GM18507 (cell line): ENCODE measurements at places on chromosomes 12 and 14.
A peak's percentile ranks its signal among the peaks of the same experiment; 100 is the strongest.

GRCh38 chr12:34126239-34126641 lies 103.9 kb downstream of the ALG10 start:
- no peak for DNase-seq

DNA sequence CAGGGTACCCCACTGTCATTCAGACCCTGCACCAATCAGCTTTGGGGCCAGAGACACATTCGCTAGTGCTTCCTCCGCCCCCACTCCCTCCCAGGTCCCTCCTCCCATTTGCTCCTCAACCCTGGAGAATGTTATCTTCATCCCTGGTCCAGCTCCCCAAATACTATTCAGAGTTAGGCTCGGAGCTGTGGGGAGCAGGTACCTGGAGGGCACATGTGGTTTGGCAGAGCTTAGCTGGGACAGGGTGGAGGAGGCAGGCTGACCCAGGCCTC lies 19.5 kb downstream of the VSX2 start:
- no peak for DNase-seq

DNA sequence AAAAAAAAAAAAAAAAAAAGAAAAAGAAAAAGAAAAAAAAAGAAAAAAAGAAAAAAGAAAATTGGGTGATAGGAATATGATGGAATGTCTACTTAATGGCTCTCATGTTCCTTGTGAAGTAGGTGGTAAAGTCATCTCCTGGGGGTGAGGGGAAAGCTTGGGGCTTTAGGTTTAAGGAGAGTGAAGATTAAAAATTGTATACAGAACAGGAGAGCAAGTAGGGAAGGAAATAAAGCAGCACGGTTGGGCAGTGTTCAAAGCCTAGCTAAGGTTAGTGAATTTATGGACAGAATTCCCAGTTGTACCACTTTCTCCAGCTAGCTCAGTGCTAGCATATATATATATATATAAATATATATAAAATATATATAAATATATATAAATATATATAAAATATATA lies 40.0 kb upstream of the SLC2A13 start:
- DNase-seq: no peak

- DNase-seq: peak; percentile 22
These were observed 159.4 kb upstream of the TMTC2 start for GRCh38 chr12:82527165-82527780.

DNA sequence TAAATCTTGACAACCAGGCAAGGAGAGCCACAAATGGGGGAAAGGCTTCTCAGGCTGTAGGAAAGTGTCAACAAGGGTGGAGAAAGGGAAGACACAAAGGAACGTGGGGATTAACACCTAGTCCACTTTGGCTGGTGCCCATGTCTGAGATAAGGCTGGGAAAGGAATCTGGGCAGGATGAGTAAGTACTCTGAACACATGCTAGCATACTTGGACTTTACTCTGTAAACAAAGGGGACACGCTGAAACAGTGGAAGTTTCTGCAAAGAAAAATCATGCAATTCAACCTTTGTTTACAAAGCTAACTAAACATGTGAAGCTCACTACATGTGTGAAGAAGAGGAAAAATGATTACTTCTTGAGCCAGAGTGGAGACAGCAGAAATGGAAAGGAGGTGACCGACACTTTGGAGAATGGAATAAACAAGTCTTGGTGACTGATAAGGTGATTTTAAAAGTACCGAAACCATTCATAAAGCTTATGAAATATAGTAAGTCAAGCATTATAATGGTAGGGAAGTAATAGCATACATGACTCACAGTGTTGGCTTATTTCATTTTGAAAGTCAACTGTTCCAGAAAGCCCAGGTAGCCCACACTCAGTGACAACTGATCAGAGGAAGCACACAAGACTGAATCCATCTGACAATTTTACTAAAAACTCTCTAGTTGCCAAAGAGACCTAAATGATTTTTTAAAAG lies 13.2 kb downstream of the CPNE8 start:
- DNase-seq: no peak

DNA sequence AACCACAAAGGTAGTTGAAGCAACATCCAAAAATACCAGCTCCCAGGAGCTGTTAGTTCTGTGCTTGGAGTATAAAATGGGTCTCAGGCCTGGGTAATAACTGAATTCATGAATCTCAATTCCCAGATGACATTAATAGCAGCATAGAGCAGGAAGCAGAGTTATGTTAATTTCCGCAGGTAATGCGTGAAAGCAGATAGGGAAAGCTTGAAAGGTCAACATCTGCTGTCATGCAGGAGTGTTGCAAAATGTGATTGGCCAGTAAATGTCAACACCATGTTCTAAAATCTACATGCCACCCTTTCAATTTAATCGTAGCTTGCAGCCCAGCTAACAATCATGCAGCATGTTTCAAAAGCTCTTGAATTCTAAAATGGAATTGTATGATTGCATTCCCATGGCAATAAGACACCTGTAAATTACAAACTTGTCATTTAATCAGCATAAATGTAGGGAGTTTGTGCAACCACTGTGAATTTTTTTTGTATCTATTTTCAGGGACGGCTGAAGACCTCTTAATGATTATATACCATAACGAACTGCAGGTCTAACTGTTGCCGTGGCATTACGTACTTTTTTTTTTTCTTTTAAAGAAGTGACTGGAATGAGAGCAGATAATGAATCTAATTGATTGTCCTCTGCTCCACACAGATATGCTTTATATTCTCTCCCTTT lies 635.8 kb upstream of the FOXG1 start:
- no peak for DNase-seq

DNA sequence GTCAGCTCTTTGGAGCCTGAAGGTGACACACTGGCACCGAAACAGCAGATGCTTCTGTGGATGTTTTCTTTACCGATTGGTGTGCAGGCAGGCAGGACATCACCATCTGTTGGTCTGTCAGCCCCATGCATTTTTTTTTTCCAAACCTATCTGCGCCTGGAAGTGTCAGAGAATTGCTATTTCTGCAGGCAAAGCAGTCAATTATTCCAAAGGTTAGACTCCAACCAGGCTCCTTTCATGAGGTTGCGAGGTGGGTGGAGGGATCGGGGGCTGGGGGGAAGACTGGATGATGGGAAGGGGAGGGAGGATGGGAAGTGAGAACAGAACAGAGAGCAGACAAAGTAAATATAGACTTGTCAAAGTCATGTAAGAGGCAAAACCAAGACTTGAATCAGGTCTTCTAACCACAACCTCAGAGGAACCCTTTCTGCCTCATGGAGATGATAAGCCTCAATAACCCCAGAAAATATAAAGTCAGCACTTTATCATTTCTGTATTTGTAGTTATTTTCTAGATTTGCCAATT lies 117.7 kb downstream of the OTOGL start:
- peak; percentile 5 for DNase-seq

DNA sequence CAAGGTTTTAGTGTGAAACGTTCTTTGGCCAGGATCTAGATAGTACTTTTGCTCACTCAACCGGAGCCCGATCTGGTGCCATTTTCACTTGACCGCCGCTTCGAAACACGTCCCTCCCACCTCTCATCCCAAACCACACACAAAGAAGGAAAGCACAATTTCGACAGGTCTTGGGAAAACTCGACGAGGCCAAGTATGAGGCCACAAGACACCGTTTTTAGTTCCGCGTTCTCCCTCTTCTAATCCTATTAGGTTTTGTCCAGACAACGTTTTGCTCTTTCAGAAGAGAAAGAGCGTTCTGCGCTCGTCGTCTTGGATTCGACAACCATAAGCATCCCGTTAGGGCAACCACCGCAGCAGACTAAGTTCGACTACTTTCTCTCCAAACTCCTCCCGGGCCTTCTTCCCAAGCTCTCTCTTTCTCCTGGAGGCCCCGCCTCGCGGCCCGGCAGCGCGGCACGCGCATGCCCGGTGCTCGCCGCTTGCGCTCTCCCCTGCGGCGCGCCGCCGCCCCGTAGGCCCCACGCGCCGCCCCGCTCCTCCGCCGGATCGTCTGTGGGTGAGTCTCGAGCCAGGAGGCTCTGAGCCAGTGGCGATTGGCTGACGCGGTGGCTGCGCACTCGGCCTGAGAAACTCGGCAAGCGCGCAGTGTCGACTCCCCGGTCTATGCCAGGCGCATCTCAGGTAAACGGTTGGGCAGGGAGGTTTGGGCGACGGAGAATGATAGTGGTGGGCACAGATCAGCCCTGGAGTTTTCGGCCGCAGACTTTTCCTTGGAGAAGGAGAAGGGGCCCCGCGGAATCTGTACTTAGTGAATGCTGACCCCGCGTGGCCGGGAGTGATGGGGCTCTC lies at the start of gene MIPOL1:
Gene MIPOL1 (plus strand): TSS at position 517 of the 852 bp plus-strand sequence. CDS start 49,952 bp downstream, outside the sequence.
- DNase-seq: no peak

- no peak for DNase-seq
These were observed 17.6 kb downstream of the LACRT start for GRCh38 chr12:54616933-54617680.

DNA sequence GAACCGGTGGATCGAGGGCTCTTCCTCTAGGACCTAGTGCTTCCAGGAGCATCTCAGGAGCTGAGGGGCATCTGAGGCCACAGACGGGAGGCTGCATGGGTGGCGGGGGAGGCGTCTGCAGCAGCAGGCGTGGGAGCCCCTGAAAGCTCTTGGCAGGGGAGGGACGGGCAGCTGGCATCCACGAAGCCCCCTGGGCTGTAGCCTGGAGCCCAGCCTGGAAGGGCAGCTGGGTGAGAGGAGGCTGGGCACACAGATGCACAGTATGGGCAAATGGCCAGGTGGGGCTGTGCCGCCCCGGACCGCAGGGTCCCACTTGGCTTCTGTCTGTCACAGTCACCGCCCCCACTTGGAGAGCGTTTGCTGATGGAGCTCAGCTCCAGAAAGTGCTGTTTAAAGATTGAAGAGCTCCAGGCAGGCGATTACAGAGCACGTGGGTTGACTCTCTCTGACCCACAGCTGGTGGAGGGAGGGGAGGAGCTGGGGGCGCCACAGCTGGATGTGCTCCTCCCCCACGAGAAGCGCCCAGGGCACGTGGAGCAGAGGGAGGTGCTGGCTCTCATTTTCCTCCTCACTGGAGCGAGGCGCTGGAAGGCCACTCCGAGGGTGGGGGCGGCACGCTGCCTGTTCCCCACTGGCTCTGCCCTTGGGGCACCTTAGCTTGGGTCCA lies 155.0 kb upstream of the C14orf180 start:
- no peak for DNase-seq

DNA sequence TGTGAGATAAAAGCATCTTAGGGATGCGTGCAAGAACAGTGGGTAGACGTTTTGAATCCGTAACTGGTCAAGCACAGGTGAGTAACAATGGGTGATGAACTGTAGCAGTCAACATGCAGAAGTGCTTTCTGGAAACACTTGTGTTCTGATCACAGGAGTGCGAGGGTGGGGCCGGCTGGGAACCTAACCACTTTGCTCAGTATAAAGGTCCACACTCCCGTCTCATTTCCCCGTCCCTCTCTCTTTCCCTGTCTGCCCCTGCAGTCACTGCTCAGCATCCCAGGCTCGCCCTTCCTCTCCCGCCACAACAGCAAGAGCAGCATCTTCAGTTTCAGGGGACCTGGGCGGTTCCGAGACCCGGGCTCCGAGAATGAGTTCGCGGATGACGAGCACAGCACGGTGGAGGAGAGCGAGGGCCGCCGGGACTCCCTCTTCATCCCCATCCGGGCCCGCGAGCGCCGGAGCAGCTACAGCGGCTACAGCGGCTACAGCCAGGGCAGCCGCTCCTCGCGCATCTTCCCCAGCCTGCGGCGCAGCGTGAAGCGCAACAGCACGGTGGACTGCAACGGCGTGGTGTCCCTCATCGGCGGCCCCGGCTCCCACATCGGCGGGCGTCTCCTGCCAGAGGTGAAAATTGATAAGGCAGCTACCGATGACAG lies 127.1 kb downstream of the FIGNL2 start:
- DNase-seq: no peak

DNA sequence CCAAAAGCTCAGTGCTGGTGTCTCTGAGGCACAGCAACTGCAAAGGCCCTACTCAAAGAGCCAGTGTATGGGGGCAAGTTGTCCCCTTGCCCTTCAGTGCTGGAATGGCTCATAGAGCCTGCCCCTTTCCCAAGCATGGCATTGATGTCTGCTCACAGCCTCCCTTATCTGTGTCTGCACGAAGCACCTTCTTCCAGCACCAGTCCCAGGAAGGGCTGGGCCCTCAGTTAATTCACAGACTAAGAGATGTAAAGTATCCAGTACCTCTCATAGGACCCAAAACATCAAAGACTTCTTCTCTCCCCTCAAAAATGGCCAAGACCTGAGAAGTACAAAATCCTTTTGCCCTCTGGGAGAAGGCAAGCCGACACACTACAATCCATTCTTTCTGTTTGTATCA lies 1.6 kb upstream of the CMAS start:
- no peak for DNase-seq

DNA sequence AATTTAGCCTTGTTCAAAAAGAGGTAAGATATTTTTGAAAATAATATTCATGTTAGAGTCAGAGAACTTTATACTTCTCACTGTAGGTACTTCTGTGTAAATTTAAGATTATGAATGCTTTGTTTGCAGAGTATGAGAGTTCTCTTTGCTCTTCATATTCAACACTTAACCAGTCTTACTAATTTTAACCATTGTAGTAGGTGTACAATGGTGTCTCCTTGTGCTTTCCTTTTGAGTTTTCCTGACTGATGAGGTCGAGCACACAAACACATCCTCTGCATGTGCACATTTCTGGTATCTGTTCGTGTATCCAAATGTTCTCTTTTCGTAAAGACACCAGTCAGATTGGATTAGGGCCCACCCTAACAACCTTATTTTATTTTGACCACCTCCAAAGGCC lies 45.8 kb downstream of the MIA2 start:
- DNase-seq: no peak

DNA sequence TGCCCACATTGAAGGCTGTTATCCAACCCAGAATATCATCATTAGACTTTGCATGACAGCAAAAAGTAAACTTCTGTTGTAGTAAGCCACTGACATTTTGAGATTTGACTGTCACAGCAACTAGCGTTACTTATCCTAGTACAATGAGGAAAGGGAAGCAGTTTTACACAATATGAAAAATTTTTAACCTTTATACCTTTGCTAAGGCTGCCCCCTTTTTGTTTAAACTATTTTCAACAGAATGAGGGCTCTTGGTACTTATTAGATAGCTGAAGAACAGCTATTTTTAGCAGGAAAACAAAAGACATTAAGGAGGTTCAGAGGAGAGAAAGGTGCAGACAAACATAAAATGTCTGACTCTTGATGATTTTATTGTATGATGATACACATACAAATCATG lies 23.4 kb upstream of the TMX1 start:
- no peak for DNase-seq

- no peak for DNase-seq
These were observed 8.9 kb downstream of the C2CD5 start for GRCh38 chr12:22535478-22535877.

DNA sequence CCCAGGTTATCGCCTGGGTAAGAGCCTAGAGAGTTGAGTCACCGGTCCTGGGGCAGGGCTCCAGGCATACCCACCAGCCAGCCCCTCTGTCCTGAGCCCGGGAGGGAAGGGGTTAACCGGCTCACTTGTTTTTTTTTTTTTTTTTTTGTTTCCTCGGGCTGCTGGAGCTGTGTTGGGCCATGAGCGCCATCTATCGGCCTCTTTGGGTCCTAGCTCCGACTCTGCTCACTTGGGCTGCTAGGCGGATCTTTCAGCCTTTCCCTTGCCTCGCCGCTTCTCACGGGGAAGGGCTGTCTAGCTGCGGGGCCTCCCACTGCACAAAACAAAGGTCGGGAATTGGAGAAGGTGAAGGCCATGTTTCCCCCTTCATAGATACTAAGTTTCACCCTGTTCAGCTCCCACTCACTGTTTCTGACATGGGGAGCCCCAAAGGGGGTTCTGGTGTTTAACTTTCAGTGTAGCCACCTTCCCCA lies 2.8 kb upstream of the SMUG1 start:
- DNase-seq: peak; percentile 56

- no peak for DNase-seq
These were observed 195.2 kb upstream of the LRIG3 start for GRCh38 chr12:59115526-59115925.

GRCh38 chr12:109432842-109433304 lies 44.2 kb downstream of the KCTD10 start:
- DNase-seq: peak; percentile 44
